G401 (cell line): ENCODE measurements at places on chromosomes 6 and 20. TPM values are rescaled to one million over a fixed set of nuclear protein-coding genes. Genes with fewer than 3 reads are reported as not detected.

The MLN gene
- total RNA-seq: 2.5 TPM in 1 of 2 replicates, not detected in the other

The C6orf132 gene
- 0.18 TPM in 1 of 2 replicates, not detected in the other for total RNA-seq

The FHL5 gene
- not detected in 2 replicates for total RNA-seq

The TSHZ2 gene
- not detected in 2 replicates for total RNA-seq

The MCHR2 gene
- not detected in 2 replicates for total RNA-seq

The FAM209B gene
- total RNA-seq: not detected in 2 replicates

The FIG4 gene
- total RNA-seq: 14.0 and 27.5 TPM in 2 replicates

The IDH3B gene
- total RNA-seq: 204 and 239 TPM in 2 replicates

The NANP gene
- total RNA-seq: 5.8 and 6.6 TPM in 2 replicates

- DNase-seq: no peak
Observed at GRCh38 chr6:5522147-5522546, 260.8 kb downstream of the FARS2 start.

DNA sequence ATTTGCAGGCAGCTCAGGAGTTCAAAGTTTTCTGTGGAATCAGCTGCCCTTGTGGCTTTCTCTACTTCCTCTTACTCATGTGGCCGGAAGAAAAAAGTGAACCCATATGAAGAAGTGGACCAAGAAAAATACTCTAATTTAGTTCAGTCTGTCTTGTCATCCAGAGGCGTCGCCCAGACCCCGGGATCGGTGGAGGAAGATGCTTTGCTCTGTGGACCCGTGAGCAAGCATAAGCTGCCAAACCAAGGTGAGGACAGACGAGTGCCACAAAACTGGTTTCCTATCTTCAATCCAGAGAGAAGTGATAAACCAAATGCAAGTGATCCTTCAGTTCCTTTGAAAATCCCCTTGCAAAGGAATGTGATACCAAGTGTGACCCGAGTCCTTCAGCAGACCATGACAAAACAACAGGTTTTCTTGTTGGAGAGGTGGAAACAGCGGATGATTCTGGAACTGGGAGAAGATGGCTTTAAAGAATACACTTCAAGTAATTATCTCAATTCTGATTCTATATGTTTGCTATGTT, 1.1 kb downstream of the MGME1 start:
- peak; percentile 52 for DNase-seq

DNA sequence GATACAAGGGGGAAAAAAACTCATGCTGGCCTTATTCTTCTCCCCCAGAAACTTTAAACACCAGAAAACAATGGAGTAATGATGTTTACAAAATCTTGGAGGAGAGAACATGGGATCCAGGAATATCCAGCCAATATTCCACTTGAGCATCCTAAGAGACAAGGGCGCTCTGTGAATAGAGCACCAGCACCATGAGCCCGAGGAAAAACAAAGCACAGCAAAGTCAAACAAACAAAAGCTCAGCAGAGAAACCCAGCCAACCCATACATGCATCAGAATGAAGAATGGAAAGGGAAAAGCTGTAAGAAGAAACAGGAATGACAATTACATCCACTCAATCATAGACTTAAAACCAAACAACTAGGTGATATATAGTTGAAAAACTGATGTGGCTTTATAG, 4.6 kb upstream of the NAA20 start:
- no peak for DNase-seq

- DNase-seq: peak; percentile 8
Observed at GRCh38 chr20:62433658-62434497, 6.5 kb upstream of the RBBP8NL start.

DNA sequence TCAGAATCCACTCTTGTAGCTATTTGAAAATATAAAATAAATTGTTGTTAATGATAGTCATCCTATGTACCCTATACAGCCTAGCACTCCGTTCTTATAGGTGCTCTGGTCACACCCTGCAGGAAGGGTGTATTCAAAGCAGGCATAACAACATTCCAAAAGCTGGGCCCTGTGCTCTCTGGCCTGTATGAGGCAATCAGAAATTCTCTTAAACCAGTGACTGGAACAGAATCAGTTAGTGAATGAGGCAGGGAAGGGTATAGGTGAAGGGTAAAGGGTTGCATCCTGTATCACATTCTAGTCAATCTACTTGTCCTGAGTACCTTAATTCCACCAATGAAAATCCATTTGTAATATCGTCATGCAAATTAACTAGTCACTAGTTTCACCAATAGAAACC, 154.5 kb upstream of the ZNF217 start:
- DNase-seq: no peak

GRCh38 chr6:32132110-32132509, 2.0 kb upstream of the FKBPL start:
- DNase-seq: no peak

- no peak for DNase-seq
Observed at GRCh38 chr6:89910902-89911240, 16.6 kb downstream of the GJA10 start.

DNA sequence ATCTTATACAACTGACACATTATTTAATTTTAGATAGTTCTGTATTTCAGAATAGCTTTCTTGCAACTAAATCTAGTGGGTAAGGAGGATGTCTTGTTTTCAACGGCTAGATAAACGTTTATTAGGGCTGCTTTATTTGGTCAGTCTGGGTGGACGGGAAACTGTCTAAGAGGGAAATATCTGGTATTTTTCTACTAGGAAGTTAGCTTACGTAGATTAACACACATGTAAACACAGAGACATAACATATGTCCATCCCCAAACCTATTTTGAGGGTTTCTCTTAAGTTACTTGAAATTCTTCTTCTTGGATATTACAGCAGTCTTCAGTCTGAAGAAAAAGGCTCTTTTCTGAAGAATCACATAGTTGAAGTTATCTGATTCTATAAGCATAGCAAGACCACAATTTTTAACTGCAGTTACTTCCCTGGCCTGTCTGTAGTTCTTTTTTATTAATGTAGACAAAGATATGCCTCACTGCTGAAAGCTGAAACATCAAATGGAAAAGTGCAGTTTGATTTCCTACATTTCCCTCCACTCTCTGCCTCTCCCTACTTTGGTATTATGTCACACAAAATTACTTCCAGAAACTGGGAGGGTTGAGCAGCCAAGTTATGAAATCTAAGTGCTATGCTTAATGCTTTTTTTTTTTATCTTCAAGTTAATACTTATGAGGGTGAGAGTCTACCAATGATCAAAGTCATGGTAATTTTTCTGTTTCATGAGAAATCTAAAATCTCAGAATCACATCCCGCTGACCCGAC, 37.4 kb downstream of the PLAGL1 start:
- no peak for DNase-seq

DNA sequence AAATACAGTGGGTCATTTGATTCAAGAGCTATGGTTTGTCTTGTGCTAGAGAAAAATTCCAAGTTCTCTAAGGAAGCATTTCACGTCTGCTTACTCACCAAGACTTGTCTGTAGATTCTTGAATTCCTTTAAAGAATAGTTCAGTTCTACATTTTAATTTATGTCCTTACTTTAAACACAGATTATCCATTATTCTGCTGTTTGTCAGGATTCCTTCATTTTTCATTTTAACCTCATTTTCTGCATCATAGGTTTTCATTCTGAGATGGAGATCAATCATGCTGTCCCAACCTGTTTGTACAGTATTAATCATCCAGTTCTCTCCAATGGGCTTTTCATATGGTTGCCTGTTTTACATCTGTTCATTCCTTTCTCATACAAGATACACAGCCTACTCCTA, 24.5 kb upstream of the POPDC3 start:
- DNase-seq: no peak

DNA sequence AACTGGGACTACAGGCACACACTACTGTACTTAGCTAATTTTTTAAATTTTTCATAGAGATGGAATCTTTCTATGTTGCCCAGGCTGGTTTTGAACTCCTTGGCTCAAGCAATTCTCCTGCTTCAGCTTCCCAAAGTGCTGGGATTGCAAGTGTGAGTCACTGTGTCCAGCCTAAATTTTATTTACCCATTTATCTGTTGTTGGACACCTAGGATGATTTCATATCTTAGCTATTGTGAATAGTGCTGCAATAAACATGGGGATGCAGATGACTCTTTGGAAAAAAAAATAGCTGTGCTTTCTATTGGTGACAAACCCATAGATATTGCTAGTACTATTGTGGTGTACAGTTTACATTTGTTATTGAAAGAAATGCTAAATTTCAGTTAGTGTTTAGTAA, 19.6 kb upstream of the SYNCRIP start:
- no peak for DNase-seq

DNA sequence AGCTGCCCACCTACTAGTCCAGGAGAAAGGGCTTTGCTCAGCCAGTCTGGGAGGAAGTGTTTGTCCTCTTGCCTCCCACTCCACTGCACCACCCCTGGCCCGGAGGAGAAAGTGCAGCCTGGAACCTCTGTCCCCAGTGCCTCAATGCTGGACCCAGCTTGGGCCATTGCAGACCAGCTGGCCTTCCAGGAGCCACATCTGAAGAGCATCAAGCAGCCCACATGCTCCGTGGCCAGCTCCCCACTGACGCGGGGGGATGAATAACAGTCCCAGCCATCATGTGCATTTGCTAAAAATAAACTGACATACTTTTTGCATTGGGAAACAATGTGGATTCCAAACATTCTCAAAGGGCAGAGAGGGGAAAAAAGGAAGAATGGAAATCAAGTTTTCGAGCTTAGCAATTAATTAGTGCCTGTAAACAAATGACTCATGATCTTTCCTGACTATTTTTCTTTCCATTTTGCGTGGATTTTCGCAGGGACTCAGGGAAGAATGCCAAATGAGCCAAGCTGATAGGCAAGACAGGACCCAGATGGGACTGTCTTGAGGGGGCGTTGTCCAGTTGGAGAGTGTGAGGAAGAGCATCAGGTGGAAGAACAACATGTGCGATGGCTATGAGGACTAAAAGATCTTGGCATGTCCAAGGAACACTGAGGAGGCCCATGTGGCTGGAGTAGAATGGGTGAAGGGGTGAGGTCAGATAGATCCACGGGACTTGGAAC, 34.1 kb downstream of the CEBPB start:
- no peak for DNase-seq

GRCh38 chr6:166025149-166025898, 142.3 kb downstream of the TBXT start:
- peak; percentile 61 for DNase-seq

DNA sequence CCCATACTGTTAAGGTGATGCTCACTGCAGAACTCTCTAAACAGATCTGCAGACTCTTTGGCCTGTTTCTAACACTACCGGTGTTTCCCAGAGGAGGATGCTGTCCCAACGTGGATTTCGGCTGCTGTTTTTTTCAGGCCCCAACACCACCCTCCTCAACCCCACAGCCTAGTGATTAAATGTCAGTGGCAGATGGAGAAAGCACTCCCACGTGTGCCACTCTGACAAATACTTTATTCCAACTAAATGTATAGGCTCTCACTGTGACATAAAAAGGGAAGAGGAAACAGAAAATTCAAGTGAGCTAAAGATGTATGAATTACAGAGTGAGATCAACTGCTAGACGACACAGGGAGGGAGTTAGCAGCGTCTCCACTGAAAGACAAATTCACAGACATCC, 3.6 kb downstream of the TBC1D20 start:
- no peak for DNase-seq

GRCh38 chr6:44373051-44373450, 14.5 kb upstream of the CDC5L start:
- no peak for DNase-seq

DNA sequence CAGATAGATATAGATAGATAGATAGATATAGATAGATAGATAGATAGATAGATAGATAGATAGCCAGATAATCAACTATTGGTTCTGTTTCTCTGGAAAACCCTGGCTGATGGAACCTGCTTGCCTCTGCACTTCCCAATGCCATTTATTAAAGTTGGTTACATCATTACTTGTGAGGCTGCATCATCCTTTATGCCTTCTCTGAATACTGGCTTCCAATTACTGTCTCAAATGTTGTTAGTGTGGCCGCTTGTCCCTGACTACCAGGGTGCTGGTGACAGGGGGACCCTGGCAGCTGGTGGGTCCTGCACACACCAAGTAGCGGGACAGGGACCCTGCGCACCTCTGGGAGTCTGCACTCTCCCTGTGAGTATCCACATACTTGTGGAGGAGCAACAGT, 3.9 kb upstream of the SLPI start:
- DNase-seq: no peak

DNA sequence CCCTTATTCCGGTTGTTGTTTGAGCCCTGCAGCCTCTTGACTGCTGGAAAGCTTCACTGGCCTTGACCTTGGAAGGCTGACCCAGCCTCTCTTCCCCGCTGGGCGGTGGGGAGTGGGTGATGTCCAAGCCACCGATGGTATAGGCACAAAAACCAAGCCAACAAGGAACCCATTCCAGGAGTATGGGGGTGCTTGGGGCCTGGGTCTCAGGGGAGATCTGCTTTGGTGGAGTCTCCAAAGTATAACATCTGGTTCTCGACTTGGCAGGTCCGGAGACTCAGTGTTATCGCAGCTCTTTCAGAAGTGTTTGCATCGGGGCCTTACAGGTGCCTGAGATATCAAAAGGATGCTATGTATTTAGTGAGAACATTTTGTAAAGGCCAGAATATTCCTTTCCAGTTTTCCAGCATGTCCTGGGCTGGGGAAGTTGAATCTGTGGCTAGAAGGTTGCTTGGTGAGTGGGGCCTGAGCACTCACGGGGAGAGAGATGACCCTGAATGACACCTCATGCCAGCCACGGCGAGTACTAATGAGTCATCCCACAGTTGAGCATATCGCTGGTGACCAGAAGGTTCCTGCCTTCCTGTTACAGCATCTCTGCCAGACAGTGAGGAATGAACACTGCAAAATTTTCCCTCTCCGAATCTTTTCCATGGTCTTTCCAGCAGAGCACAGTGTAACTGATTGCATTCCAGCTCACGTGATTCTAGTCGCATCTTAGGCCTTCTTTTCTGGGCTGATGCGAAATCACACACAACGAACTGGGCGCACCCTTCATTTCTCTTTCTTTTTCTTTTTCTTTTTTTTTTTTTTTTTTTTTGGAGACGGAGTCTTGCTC, 133.9 kb downstream of the ZDHHC14 start:
- DNase-seq: peak; percentile 83

- DNase-seq: peak; percentile 82
Observed at GRCh38 chr6:27791182-27791943, 120.8 kb downstream of the OR2B2 start.

DNA sequence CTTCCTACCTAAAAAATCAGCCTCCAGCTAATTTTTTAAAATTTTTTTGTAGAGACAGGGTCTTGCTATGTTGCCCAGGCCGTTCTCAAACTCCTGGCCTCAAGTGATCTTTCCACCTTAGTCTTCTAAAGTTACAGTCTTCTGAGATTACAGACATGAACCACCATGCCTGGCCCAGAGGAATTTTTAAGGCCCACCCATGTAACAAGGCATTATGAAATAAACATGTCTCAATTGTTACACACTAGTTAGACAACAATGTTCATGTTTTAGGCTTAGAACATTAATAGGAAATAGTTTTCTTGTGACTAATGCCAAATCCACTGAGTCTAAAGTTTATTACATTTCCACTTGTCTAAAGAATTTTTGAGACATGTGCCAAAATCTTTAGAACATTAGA, 221.2 kb downstream of the LAMA2 start:
- no peak for DNase-seq
